ENCODE measurements at places on chromosomes 2 and 18.

- DNase-seq = no peak
Observed at GRCh38 chr2:237092506-237092905, 6.8 kb downstream of the COPS8 start.

DNA sequence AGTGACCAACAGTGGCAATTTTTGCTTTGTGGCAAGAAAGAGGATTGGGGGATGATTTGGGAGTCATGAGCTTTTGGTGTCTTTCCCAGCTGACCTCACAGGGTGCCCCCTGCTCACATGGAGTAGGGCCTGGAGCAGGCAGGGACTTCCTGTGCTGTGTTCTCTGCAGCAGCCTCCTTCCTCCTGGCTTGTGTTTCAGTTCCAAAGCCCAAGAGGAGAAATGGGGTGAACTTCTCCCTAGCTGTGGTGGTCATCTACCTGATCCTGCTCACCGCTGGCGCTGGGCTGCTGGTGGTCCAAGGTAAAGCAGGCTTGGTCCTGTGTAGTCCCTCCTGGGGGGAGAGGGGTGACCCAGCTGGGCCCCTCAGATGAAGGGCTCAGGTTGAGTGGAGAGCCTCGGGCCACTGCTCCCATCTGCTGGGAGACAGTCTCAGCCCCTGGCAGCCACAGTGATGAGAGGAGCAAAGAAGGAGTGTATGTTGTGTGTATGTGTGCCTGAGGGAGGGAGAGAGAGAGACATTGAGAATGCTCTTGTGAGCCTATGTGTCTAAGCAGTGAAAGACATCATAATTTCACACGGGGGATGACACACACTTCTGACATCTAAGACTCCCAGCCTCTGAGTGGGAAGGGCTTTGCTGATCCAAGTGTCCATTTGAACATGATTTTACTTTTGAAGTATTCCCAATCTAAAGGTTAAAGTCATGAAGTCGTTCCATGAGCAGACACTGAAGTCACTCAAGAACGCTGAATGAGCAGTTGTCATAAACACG, 27.2 kb downstream of the MARCO start:
- DNase-seq = no peak

DNA sequence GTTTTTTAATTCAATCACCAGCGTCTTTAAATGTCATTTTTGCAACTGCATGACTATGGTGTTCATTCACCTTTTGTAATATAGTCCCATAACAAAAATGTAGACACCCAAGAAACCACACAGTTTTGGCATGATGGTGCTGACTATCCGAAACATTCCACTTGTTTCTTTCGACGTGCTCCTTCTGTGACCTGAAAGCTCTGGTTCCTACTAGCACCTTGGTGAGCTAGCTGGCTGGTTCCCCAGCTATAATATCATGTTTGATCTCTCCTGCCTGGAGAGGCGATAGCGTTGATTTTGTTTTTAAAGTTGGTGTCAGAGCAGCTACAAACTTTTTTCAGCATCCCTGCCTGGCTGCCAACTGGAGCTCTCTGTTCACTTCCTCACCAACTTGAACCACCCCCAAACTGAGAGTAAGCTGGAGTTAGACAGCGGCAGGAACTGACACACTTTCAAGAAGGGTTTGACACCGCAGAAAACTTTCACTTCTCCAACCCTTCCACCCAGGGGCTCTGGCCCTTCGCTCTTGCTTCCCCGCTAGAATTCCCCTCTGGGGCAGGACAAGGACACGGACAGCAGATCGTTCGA, 1.1 kb downstream of the ATAD2B start:
- peak; percentile 44 for DNase-seq

DNA sequence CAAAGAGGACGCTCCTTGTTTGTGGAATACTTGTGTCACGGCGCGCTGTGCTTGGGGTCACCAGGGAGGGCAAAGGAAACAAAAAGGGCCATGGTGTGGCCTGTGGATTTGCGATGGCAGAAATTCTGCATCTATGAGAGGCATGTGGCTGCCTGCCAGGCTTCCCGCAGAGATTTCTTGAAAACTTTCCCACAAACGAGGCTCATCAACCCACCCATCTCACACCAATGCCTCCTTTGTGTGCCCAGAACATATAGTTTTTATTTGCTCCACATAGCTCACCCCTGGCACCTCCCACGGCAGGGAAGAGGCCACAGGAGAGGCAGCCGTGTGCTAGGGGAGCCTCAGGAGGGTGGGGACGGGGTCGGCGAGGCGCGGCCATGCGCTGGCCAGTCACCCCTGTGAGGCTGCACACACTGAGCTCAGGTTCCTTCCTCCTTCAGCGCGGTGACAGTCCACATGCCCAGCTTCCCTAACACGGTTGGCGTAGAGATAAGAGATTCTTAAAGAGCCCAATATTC, 100.3 kb downstream of the MBP start:
- no peak for DNase-seq

DNA sequence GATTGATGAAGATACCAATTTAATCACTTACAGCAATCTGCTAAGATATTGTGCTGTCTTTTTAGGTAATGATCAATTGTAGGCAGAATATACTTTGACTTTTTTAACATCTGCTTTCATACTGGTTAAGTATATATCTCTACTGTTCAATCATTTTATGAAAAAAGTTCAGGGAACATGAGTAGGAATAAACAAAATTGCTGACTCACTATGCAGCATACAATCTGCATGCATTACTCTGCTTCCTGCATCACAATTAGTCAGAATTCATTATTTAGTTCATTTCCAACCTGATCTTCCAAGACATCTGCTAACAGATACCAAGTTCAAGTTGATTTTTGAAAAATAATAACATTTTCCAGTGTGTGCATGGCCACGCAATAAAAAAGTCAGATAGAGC, 1430.4 kb upstream of the LRRTM1 start:
- DNase-seq = no peak

DNA sequence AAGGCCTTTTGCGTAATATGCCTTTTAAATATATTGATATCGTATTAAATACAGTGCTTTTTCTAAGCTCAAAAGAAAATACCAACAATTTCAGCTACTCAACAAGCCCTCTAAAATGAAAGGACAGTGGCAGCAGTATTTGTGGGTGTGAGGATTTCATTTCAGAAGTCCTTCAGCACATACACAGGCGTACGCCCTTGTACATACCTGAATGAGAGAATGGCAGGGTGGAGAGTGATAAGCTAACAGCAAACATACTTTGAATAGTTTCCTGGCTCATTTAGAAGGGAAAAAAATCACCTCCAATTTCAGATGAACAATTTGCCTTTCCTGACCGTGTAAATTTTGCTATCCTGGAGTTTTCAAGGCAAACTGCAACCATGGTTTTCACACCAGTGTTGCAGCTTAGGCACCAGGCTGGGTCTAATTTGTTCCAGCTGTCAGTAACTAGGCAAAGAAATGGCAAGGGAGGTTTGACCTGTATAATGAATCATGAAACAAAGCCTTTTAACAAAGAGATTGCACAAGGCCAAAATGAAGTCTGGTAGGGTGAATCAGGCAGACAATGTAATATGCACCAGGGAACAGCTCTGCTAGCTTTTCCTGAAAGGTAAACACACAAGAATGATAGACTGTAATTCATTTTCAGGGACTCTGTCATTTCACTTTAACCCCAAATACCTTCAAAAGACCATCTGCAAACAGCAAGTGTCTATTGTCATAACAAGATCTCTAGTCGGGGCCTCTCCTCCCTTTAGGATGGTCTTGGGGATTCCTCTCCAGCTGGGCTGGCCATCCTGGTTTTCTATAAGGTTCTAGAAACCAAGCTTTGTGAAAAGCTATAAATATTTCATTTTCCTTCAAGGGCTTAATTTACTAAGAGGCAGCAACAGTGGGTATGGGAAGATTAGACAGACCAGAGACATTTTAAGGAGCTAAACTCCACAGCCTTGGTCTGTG, 11.5 kb downstream of the ANKRD29 start:
- DNase-seq = no peak

GRCh38 chr2:207724113-207724512, 12.7 kb downstream of the CCNYL1 start:
- DNase-seq = no peak

DNA sequence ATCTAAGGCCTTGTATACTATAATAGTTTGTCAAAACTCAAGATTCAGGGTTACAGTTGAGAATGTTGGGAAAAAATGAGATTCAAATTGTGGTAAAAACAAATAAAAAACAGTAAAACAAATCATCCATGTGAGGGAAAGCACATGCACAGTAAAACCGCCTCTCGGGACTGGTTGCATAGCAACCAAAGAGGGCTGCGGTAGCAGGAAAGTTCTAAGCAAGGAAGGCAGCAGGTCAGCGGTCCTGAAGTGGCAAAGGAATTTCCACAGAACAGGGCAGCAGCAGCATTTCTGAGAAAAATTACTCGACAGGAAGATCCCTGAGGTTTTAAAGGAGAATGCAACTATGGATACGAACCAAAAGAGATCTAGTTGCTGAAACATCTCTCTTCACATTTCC, 93.7 kb downstream of the DYNAP start:
- no peak for DNase-seq

- DNase-seq = no peak
Observed at GRCh38 chr2:26916128-26916692, 54.2 kb upstream of the MAPRE3 start.

DNA sequence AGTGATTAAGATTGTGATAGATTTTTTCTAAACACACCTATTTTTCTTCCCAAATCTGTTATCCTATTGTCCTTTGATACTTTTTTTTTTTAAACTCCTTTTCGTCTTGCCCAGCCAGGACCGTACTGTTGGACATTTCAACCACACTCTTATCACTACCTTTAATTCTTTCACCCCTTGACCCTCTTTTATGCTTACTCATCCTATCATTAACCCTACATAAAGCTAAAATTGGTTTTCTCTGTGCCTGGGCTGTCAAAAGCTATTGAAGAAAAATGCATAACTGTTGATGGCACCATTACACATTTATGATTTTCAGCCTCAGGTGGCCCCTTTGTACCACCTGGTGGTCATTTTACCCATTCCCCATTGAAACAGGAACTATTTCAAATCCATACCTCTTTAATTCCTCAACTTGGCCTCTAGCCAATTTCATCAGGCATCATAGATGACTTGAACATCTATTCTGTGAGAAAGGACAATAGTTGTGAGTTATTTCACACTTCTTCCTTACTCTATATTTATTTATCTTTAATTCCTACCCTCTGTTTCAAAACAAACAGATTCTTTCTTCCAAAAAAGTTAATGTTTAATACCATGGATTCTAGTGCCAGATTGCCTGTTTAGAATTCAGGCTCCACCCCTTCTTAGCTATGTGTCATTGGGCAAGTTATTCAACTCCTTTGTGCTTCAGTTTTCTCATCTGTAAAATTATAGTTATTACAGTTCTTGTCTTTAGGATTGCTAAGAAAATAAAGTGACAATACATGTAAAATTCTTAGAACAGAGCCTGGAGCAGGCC, 258.6 kb downstream of the CAMKMT start:
- DNase-seq = no peak

DNA sequence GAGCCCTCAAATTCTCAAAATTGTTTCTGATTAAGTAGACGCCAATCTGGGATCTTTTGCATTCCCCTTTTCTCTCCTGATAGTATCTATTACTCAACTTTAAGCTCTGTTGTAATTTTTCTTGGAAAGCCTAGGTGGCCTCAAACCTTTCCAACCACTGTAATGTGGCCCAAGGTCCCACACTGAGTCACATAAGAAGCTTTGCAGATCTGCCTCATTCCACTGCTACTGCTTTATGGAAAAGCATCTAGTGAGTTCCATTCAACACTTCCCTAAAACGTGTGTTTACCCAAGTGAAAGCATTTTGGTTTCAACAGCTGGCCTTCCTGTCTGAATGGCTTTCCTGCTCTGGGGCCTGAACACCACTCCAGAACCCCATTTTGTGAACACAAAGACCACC, 493.6 kb upstream of the SPHKAP start:
- no peak for DNase-seq

DNA sequence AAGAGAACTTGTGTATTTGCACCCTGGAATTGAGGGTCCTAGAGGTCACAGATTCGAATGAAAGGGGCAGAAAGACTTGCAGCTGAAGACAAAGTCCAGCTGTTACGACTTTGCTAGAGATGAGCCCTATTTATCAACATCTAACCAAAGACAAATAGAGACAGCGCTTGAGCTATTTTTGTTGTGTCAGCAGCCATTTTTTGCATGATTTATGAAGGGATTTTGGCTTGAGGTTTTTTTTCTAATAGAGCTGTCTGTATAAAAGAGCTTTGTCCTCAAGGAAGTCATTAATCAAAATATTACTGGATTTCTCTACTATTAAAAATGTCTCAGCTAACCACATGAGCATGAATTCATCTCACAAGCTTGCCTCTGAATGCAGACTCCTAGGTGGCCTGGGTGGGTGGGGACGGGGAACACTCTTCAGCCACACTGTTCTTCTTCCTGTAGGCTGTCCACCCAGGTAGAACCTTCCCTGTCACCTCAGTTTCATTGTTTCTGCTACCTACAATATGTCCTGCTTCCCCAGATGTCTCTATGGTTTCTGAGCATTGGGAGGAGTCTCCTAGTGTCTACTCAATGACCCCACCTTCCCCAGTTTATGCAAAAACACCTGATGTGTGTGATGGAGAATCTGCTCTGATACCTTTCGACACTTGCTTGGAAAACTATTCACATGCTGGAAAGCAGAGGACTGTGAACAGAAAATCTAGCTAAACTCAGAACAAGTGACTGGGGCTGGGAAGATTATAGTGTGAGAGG, 7.2 kb upstream of the CD226 start:
- no peak for DNase-seq

- DNase-seq = no peak
Observed at GRCh38 chr2:157093666-157094065, 163.8 kb upstream of the GALNT5 start.

DNA sequence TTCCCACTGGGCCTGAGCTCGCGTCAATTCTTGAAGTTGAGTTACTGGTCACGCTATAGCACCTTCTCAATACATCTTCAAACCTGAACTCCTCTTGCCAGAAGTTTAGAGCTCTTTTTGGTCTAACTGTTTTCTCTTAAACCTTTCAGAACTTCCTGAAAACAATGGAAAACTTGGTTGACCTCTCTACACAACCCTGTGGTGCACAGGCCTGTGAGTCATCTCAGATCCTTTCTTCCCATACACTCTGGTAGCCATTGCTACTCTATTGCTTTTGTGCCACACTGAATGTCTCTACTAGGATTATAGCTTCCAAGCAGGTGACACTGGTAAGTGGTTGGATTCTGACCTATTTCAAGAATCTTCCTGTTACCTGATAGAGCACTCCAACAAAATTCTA, 321.5 kb upstream of the FSIP2 start:
- no peak for DNase-seq

DNA sequence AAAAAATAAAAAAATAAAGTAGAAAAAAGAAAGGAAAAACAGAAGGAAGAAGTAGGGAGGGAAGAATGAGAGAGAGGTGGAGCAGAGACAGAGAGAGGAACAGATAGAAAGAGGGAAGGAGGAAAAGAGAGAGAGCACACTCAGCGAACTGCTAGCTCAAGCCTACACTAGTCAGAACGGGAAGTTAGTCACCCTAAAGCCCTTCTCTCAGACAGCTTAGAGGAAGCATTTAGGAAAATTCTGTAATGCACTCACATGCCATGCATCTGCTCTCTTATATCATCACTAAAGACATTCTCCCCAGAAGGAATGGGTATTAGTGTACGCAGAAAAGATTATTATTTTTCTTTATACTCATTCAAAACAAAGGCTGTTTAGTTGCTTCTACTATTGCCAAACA, 68.1 kb upstream of the SULT1C3 start:
- no peak for DNase-seq
